ENCODE measurements at places on chromosomes 3 and 15.

GRCh38 chr3:170350515-170351413 is 6.8 kb upstream of the SKIL start:
- DNase-seq = no peak

DNA sequence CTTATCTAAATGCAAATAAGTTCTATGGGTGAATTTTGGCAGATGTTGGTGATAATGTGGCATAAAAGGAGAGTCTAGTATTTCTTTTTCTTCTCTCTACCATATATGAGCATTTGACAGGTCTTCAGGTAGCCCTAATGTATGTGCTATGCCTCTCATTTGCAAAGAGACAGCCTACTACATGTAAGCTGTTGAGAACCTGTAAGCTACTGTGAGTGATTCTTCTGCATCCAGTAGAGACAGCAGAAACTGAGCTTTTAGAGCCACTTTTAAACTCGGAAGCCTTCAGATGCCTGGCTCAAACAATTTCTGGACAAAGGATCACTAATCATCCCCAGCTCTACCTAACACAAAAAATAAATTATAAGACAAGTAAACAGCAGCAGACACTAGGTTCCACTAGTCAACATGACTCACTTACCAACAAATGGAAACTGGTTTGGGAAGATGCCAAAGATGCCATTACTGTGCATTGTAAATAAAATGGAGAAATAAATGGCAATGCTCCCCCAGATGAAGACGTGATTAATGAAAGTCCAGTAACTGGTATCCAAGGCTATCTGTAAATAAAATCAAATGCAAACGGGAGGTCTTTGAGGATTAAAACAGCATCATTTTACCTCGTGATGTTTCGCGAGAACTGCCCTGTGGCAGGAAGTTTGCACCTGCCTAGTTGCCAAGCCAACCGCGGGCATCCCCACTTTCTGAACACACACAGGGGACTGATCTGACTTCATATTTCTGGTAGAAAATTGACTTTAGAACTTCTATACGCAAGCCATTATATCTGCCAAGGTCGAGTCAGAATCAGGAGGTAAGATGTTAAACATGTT is 245.3 kb downstream of the DTWD1 start:
- DNase-seq = no peak

DNA sequence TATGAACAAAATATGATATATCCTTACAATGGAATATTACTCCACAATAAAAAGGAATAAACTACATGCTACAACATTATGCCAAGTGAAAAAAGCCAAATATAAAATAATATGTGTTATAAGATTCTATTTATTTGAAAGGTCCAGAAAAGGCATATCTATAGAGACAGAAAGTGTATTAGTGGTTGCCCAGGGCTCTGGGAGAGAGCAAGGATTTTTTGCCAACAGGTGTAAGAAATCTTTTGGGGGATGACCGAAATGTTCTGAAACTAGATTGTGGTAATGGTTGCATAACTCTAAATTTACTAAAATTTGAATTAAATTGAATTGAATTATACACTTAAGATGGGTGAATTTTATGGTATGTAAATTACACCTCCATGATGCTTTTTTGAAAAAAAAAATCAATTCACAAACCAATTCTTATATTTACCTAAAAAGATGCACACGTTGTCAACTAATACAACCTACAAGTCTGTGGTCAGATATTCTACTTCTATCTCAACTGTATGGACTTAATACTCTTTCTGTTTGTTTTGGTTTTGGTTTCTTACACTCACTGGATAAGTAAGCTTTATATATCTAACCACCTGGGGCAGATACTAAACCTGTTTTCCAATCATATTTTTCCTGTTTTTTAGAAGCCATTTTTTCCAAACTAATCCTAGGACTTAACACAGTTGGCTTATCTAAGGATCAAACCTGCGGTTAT is 75.8 kb downstream of the FBN1 start:
- DNase-seq = no peak

- DNase-seq = no peak
Observed at GRCh38 chr15:43056696-43057095, 49.1 kb downstream of the UBR1 start.

GRCh38 chr15:99239545-99240198 is 9.7 kb downstream of the TTC23 start:
- DNase-seq = no peak

- DNase-seq = no peak
Observed at GRCh38 chr3:138260611-138261010, 69.0 kb downstream of the NME9 start.

- DNase-seq = no peak
Observed at GRCh38 chr3:167120828-167121227, 259.3 kb downstream of the ZBBX start.

DNA sequence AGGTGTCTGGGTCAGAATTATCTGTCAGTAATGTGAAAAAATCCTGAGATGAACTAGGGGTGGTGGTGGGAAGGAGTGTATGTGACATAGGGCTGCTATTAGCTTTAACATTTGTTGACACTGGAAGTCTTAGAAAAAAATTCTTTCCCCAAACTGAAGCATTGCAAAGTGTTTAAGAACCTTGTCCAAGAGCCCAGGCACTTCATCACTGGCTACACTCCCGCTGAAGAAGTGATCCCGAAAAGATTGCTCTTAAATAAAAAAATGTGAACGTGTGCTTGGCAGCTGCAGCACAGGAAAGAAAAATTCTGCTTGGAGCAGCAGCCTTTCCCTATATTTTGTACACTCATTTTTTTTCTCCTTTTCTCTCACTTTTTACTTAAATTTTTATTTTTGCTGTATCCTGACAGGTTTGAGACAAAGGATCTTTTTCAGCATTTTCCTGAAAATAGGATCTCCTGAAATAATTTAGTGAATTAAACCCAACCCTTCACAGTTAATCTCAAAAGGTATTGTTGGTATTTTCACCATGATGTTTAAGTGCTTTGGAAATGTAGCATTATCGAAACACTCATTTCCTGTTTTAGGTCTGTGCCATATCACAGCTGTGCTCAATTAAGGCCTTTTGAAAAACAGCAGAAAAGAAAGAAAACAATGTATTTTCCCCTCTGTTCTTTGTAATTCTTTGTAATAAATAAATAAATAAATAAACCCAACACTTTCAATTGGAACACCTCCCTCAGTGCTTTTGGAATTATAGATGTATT is 477.6 kb downstream of the ZNF385D start:
- DNase-seq = no peak

- DNase-seq = no peak
Observed at GRCh38 chr15:82922737-82923136, 29.8 kb downstream of the HOMER2 start.

DNA sequence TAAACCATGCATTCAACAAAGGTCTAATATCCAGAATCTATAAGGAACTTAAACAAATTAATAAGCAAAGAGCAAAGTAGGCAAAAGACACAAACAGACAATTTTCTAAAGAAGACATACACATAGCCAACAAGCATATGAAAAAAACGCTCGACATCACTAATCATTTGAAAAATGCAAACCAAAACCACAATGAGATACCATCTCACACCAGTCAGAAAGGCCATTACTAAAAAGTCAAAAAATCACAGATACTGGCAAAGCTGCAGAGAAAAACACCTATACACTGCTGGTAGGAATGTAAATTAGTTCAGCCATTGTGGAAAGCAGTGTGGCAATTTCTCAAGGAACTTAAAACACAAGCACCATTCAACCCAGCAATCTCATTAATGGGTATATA is 53.8 kb downstream of the FSIP1 start:
- DNase-seq = no peak

GRCh38 chr3:184333190-184333589 is 4.2 kb upstream of the FAM131A start:
- no peak for DNase-seq

DNA sequence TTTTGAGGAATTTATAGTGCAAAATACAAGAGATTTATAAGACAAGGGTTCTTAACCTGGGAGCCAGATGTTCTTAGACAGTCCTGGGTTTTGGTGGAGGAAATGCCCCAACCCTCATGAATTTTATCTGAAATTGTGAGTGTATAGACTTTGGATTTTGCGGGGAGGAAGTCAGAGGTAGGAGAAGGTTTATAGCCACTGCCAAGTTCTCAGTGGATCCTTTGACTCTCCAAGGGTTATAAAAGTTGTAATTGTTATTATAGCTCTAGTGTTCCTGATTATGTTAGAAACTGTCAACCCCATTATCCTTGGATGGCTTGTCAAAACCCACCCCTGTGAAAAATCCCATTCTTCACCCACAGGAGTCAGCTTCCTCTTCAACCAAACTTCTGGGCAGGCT is 183.6 kb downstream of the LRTM1 start:
- DNase-seq = no peak

- DNase-seq = no peak
Observed at GRCh38 chr15:60932051-60932915, 296.8 kb downstream of the RORA start.

DNA sequence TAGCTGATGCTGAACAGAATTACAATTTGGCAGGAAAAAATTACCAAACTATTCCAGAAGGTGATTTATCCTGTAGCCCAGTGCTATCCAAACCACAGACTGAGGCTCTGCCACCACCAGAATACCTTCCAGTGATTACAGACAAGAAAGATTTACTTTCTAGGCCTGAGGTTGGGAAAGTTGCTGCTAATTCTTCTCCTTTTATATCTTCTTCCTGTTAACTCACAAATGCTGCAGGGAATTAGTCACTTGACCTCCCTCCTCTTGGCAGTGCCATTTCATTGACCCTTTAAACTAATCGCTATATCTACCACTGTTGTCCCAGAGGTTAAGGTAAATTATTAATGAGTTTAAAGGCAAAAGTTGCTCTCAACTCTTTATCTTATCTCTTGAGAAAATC is 118.4 kb downstream of the CTNNB1 start:
- DNase-seq = no peak

DNA sequence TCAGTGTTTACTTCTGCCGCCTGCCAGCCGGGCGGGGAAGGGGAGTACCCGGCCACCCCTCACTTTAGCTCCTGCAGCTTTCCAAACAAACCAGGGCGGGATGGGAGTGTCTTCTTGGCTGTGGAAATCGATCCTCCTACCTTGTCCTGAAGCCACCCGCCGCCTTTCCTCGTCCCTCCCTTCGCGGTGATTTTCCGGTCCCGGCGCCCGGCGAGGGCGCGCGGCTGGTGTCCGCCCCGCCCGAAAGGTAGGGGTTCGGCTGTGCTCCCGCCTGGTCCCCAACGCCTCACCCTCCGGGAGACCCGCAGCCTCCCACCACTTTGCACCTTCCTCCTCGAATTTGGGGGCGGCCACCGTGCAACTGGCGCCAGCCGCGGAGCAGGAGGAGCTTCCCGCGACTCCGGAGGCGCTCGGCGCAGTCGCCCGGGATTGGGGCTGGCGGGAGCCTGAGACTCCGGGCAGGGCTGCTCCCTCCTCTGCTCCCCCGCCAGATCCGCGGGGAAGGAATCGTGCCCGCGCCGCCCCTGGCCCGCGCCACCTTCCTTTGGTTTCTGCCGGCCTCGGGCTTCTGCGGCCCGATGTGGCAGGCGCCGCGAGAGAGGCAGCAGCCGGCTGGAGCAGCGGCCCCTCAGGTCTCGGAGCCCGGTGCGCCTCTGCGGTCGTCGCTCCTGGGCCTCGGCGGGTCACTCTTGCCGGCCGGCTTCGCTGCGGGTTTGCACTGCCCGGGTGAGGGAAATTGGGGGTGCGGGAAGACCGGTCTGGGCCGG is 30.7 kb upstream of the ST3GAL6 start:
- peak; percentile 26 for DNase-seq

- no peak for DNase-seq
Observed at GRCh38 chr3:12428126-12428525, 56.2 kb upstream of the TSEN2 start.

- no peak for DNase-seq
Observed at GRCh38 chr3:51968170-51968775, 1.0 kb upstream of the PCBP4 start.

DNA sequence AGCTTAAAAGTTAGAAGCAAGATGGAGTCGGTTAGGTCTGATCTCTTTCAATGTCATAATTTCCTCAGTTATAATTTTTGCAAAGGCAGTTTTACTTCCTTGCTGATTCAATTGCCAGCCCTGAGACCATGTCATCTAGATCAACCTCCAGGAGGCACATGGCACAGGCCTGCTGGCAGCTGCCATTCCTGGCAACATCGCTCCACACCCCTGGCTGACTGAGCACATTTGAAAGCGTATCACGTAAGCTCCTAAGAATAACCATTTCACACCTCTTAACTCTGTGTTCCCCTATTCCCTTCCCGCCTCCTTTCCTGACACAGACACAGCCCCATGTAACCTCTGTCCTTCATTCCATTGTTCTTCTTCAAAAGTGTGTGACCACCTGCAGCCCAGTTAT is 313.9 kb upstream of the CTNNB1 start:
- DNase-seq = no peak

DNA sequence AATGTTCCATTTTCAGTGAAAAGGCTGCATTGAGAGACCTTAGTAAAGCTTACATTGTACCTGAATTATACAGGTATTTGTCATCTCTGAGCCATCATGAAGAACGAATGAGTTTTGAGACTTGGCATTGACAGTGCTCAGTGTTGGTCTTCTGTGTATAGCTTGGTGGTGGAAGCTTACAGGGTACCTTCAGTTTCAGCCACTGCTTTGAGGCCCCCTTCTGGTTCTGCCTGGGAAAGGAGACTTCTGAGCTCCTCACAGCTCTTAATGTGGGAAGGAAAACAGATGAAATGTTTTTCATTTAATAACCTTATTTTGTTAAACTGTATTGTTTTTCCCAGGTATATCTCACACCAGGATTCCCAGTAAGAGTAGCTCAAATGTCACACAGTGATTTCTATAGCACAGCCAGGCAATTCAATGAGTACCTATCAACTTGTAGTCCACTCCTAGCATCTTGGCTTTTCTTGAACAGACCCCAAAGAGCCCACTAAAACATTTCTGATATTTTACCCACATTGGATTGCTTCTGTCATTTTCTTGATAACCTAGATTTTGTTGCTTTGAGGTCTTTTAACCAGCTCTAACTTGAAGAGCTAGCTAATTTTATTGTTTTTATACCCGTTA is 5.6 kb downstream of the SERPINI1 start:
- peak; percentile 20 for DNase-seq

DNA sequence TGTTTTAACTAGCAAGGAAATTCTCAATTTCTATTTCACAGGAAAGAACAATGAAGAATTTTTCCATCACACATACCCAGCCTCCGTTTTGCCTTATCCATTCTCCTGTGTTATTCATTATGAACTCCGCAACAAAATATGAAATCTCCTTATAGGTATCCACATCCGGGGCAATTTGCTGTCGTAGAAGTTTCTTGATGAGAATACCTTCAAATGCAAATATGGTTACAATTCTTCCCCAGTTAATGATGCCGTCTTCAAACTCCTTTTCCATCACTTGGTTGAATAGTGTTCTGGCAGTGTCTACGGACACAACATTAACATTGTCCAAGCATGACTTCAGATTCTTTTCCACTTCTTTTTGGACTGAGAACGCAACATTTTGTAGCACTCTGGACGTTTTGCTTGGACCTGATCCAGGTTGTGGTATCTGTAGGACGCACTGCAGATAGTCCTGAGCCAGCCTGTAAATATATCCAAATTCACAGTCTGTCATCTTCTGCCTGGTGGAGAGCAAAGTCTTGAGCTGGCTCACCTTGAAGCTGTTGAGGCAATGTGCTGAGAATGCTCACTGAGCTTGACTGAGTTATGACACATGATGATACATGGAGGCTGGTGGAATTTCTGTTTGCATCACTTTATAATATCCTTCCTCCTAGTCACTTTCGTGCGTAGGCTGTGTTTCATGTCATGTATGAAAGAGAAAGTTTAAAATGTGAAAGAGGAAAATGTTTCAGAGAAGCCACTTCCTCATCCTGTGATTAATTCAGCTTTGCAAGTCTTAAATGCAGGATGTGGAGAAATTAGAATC is at the start of gene BCL2A1:
BCL2A1 (minus strand) TSS at position 573 of the 811 bp plus-strand sequence; CDS start at position 496, 77 bp downstream.
- DNase-seq = no peak

Measured in NCI-H1105 (cell line).